ENCODE measurements at places on chromosomes 3 and 15. TPM values are rescaled to one million over a fixed set of nuclear protein-coding genes. Genes with fewer than 3 reads are reported as not detected.
A peak's percentile ranks its signal among the peaks of the same experiment; 100 is the strongest.

GRCh38 chr15:63595688-63596087, 1.5 kb upstream of the FBXL22 start:
- DNase-seq = no peak

- DNase-seq = peak; percentile 31
Observed at GRCh38 chr15:78840661-78841375, 29.6 kb upstream of the ADAMTS7 start.

GRCh38 chr3:179495483-179495882, 44.2 kb upstream of the GNB4 start:
- DNase-seq = no peak

Gene TLR9
- total RNA-seq = not detected

DNA sequence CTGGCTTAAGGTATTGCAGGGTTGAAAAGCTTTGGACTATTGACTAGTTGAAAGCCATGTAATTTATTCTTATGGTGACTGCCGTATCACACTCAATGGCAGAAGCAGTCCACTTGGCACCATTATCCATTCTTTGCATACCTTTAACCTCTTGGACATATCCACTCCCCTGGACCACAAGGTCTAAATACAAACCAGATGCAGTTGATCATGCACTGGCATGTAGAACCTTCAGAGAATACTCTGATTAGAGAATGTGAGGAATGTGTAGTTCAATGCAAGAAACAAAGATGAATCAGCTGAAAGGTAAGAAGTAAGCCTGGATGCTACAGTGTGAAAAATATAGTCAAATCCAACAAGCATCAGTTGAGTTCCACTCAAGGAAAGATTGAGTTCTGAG, 93.1 kb downstream of the FRMD5 start:
- DNase-seq = peak; percentile 78

Gene CPN2
- not detected for total RNA-seq

DNA sequence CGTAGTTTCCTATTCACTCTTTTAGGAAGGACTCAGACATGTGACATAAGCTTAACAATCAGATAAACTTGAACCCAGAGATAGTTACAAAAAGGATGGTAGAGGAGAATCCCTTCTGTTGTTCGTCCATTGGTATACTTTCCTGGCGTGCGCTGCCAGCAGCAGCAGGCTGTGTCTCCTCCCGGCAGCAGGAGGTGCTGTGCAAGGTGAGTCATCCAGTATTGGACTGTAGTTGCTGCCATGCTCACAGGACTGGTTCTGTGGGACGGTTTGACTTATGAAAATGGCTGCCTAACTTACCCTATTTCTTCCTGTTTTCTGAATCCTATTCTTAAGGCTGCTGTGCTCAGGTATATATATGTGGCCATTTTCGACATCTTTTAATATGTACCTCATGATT, 253.4 kb upstream of the LRRC3B start:
- no peak for DNase-seq

- DNase-seq = no peak
Observed at GRCh38 chr3:117645561-117646242, 936.1 kb downstream of the TUSC7 start.

Gene MESP2
- total RNA-seq = not detected

DNA sequence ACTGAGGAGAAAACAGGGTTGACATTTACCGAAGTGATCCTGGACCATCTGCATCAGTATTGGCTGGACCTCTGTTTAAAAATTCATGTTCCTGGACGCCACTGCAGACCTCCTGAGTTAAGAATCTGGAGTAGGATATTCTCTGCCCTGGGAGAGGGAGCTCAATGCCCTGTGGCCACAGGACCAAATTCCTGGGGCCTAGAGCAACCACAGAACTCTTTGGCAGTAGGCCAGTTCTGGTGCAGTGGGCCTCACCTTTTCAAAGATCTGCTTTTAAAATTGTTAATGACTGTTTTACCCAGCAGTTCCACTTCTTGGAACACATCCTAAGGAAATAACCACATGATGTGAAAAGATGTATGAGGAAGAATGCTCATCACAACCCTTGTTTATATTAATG, 133.3 kb upstream of the ADPGK start:
- peak; percentile 30 for DNase-seq

All from mammary epithelial cell (primary cell).